ENCODE measurements at places on chromosomes 6 and 20.

GRCh38 chr6:105795913-105796517 lies 290.1 kb upstream of the PRDM1 start:
- DNase-seq = no peak

DNA sequence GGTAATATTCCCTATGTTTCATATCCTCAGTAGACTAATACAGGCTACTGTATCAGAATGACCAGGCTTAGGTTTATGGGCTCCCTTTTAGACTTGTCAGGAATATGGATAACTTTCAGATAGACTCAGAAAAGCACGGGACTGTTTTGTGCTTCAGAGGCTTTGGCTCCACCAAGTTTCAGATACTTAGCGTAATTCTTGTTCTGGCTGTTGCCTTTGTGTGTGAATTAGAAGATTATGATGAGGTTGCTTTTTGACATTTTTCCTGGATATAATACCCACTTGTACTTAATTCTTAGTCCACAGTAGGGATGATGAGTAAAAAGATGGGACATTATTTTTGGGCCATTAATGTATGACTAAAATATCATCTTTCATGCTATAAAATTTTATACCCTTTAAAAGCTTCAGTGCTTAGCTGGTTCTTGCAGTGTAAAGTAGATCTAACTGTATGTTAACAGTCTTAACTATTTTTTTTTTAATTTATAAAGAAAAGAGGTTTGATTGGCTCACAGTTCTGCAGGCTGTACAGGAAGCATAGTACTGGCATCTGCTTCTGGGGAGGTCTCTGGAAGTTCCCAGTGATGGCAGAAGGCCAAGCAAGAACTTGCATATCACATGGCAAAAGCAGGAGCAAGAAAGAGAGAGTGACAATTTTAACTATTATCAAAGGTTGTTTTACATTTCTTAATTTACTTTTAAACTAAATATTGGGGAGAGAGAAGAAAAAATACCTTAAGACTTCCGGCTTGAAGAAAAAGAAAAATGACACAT lies 120.7 kb downstream of the ZFAND3 start:
- no peak for DNase-seq

- no peak for DNase-seq
Observed at GRCh38 chr6:53287336-53288225, 61.2 kb downstream of the ELOVL5 start.

DNA sequence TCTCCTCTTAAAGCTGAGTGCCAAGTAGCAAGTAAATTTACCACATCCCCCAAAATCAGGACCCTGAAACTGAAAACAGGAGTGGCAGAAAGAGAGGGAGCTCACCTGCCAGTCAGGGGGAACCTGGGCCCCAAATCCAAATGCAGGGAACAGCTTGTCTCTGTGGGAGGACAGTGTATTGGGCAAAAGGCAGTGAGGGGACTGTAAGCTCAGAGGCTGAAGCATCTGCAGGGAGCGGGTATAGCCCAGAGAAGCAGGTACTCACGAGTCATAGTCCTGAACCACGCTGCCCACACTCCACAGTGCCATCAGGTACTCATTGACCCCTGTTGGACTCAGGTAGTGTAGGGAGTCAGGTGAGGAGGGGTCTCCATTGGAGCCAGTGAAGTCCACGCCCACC lies 15.0 kb downstream of the SPAG4 start:
- no peak for DNase-seq

DNA sequence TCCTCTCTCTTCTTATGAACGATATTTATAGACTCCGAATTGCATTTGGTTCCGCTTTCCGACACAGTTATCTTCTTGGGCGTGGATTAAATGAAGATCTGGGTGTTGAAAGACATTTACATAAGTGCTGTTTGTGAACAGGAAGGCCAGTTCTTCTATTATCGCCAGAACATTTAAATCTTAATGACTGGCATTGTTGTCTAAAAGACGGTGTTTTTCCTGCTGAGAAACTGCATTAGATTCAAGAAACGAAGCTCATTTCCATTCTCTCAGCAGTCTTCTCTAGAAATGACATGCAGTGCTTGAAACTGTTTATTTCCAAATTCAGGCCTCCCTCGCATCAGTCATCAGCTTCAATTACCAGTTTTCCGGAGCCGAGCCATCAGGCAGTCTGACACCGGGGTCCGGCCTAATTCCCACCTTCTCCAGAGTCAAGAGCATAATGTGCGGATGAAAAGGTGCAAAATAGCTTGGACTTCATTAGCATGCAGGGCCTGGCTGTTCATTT lies 16.0 kb downstream of the LINC00237 start:
- DNase-seq = no peak

- DNase-seq = no peak
Observed at GRCh38 chr20:41175727-41176330, 38.5 kb downstream of the PLCG1 start.

GRCh38 chr6:149263321-149263720 lies 54.2 kb upstream of the TAB2 start:
- DNase-seq = no peak

DNA sequence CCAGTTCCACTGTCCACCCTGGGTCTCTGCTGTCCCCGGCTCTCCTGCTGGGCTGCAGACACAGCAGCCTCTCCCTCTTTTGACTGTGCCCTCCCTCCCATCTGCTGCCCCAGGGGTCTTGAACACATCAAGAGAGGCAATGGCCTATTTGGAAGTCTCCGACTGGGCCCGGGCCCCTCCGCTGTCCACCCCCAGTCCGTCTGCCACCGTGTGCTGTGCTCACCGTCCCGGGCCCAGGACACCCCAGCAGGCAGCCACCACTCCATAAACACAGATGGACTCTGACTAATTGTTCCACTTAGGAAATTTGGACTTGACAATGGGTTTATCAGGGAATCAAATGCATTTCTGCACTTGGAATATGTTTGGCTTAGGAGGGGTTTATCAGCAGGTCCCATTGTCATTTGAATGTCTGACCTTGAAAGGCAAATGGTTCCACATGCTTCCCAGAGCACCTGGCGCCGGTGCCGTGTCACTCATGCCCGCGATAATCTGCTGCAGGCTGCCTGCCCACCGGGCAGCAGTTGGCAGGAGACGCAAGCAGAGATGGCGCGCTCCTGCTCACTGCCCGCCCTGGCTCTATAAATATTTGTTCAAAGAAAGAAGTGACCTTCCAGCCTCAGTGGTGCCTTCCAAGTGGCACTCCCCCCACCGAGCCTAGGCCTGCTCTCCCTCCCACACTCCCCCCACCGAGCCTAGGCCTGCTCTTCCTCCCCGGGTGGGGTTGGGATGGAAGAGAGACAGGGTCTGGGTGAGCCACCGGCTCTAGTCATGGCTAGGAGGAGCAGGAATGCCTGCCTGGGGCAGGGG lies 18.8 kb upstream of the FRMD1 start:
- DNase-seq = no peak

GRCh38 chr6:131954775-131955107 lies 3.6 kb upstream of the CCN2 start:
- DNase-seq = no peak

GRCh38 chr6:163486821-163487220 lies 72.3 kb downstream of the QKI start:
- no peak for DNase-seq

DNA sequence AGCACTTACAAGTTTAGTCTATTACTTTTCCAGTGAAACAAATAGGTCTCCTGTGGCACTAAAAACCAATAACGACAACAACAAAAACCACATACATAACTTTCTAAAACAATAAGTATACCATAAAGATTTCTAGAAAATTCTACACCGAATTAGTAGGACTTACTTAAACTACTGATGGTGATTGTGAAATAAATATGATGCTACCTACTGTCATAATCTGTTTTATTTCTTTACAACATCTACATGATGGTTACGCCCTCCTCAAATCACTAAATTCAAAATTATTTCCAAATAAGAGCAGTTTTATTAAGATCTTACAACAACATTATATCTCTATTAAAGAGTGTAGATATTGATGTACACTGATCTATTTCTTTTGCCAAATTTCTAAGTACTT lies 147.0 kb downstream of the DST start:
- no peak for DNase-seq

DNA sequence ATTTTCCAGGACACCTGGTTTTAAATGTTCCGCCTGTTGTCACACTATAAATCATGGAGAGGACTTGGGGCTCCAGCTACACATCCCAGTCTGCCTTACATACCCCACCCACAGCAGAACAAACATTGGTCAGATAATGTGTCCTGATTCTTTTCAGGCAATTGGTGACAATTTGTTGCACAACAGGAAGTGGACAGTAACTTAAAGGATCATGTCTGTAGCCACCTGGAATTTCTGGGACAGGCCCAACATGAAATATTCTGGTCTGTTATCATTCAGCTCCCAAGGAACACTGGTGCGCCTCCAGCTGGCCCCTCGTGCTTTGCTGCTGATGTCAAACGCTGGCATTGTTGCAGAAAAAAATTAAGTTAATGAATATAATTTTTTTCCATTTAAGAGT lies 117.2 kb downstream of the SOBP start:
- DNase-seq = no peak

- DNase-seq = no peak
Observed at GRCh38 chr6:27144740-27145079, 102.8 kb upstream of the PRSS16 start.

DNA sequence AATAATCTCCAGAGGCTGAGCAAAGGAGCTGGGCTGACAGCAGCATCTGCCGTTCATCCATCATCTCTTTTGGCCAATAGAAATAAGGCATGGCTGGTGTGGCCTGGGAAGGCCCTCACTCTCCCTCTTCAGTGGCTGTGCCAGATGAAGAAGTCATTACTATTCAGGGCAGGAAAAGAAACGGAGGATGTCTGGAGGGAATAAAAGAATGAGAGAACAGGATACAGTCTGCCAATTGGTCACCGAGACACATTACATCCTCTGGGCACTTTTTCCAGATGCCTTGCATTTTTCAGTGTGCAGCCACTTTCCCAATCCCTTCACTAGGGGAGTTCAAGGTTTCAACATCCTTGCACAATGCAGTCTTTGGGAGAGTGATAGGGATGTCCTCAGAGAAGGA lies 32.2 kb upstream of the VGLL2 start:
- DNase-seq = no peak

DNA sequence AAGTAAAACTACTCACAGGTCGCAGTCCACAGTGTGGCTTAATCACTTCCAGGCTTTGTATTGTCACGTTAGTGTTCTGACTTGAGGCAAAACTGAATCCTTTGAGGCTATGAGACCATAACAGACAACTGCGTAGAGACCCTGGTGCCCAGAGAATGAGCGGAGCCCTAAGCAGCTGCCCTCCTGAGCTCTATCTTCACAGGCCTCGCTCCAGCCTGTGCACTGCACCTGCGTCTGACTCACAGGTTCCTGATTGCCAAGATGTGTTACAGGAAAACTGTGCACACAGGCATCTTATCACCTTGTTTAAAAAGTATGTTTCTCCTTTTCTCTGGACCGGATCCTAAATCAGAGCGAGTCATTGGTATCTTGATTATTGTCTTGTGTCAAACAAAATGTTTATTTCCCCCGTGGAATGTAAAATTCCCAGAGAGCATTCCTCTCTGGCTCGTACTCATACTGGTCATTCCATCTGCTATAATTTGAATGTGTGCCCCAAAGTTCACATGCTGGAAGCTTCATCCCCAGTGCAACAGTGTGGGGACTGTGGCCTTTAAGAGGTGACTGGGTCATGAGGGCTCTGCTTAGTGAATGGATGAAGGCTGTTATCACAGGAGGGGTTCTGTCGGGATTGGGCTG lies 25.7 kb downstream of the PRR18 start:
- DNase-seq = no peak

DNA sequence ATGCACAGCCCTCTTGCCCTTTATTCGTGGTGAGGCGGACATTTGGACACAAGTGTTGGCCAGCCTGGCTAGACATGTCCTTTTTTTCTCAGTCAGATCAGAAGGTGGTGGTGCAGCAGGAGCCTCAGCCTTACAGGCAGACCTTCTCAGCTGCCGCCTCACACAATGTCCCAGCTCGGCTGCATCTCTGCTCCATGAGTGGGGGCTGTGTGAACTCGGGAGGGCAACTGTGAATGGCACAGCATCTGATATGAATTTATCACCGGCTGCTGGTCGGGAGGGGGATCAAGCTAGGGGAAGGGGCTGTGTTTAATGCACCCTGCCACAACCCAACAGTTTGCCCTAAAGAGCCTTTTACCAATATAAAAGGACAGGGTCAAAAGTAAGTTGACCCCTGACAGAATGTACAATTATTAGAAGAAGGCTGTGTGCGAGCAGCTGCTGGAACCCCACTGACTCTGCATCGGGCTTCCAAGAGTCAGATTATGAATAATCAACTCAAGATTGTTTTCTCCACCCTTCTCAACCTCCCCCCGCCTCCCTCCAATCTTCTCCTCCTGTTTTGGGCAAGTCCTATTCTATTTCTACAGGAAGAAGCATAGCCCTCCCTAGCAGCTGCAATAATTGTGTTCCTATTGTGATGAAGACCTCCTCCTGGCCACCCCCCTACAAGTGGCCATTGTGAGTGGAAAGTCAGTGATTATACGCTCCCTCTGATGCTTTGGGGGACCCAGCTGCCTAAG lies 245.2 kb downstream of the PKHD1 start:
- DNase-seq = no peak

DNA sequence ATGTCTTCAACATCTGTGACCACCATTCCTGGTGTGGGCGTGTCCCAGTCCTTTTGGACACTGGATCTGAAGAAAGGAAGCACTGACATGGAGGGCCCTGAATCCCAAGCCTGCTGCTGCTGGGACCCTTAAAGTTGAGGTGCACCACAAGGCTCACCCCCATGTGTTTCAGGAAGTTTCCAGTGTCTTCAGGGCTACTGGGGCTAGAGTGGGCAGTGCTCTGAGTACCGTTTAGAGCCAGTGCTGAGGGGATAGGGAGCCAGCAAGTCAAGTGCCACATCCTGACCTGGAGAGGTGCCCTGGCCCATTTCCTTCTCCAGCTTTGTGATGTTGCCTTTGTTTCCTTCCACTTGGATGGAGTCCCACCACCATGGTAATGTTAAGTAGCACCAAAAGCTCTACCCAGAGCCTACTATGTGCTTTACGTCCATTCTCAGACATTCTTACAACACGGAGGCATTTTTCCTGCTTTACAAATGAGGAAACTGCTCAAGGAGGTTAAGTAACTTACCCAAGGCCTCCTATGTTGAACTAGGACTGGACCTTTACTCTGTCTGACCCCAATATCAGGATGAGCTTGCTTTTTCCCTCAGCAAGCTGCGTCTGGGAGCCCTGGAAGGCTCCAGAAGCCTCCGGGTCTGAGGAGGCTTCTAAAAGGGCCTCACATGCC lies 552 bp upstream of the DEF6 start:
- DNase-seq = no peak

- DNase-seq = no peak
Observed at GRCh38 chr6:44243345-44243744, 3.6 kb upstream of the HSP90AB1 start.

DNA sequence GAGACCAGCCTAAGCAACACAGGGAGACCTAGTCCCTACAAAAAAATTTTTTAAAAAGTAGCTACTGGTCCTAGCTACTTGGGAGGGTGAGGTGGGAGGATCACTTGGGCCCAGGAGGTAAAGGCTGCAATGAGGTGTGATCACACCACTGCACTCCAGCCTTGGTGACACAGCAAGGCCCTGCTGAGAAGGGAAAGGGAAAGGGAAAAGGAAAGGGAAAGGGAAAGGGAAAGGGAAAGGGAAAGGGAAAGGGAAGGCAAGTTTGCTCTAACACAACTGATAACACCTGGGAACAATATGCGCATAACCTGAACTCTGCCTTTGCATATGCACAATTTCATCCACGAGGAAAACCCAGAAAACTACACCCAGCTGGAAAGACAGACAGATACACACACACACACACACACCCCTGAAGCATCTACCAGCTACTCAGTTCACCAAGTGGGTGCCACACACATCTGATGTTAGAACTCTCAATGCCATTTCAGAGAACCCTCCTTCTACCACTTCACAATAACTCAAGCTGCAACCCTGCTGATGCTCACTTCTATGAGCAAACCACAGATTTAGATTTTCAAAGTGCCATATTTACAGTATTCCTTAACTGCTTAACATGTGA lies 19.1 kb downstream of the B4GALT5 start:
- no peak for DNase-seq

Data from activated gamma-delta T cell (primary cell).